ENCODE measurements at places on chromosomes 7 and 10.

GRCh38 chr10:25852364-25852941 is 81.6 kb upstream of the MYO3A start:
- DNase-seq: no peak

- DNase-seq: peak; percentile 9
These were observed 634 bp downstream of the EZH2 start for GRCh38 chr7:148883266-148884048.

GRCh38 chr7:129252128-129252527 is 27.3 kb downstream of the AHCYL2 start:
- peak; percentile 28 for DNase-seq

DNA sequence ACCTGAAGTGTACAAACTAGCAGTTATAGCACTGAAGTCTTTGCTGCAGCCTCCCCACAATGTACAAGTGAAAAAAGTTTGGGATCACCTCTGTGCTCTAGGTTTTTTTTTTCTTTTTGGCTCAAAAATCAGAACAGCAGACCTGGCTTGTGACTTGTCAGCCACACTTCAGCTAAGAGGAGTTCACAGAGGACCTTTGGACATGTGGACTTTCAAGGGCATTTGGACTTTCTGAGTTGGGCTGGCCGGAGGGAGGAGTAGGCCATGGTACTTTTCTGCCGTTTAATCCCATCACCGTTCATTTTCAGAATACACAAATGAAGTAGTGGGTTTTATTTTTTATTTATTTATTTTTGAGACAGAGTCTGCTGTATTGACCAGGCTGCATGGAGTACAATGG is 21.9 kb upstream of the ACSL5 start:
- DNase-seq: no peak

DNA sequence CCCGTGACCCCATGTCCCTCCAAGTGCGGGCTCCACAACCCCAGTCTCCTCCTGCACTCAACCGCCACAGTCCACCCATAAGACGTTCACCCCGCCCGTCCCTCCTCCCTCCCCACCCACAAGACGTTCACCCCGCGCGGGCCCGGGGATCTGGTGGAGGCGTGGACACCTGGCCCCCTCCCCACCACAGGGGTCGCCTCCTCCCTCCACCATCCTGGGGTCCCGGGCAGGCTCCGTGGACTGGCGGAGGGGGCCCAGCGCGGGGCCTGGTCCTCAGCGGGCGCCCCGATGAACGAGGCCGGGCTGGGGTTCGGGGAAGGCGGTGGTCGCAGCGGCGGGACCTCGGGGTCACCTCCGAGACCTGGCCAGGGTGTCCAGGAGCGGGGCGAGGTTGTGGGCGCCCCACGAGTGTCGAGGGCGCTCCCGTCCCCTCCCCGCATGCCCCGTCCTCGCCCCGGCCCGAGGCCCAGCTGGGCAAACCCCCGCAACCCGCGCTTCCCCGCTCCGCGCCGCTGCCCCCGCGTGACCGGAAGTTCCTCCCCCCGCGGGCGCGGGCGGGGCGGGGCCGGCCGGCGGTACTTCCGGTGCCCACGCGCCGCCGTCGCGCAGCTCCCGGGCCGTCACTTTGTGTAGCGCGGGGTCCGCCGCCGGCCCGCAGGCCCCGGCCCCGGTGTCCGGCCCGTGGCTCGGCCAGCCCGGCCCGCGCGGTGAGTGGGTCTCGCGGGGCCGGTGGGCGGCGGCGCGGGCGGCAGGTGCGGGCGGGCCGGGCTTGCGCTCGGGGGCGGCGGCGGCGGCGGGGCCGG is at the start of gene ZNF316:
TSS of gene ZNF316 (plus strand) at position 578 of the 803 bp plus-strand sequence. CDS start 5,092 bp downstream, outside the sequence.
- peak; percentile 36 for DNase-seq

GRCh38 chr7:116854132-116854531 is 8.3 kb upstream of the CAPZA2 start:
- no peak for DNase-seq

- DNase-seq: no peak
These were observed 18.0 kb upstream of the DIP2C start for GRCh38 chr10:707456-707855.

- no peak for DNase-seq
These were observed 1032.5 kb upstream of the LRRN3 start for GRCh38 chr7:110058401-110058800.

- peak; percentile 52 for DNase-seq
These were observed 965 bp upstream of the CAMK1D start for GRCh38 chr10:12348294-12348869.

DNA sequence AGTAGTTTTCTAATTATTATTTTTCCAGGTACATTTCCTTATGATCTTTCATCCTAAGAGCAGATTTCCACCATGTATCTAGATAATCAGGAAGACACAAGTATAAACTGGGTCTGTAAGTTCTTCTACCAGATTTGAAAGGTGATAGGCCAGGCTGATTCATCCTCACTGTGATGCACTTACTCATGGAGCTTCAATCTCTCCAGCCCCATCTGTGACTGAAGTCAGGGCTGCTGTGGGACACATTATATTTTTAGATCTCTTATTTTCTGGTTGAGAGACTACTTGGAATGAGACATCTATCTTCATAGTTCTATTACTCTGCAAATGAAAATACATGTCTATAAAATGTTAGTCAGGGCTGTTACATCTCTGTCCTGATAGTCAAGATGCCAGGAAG is 85.5 kb upstream of the SLC25A13 start:
- no peak for DNase-seq

DNA sequence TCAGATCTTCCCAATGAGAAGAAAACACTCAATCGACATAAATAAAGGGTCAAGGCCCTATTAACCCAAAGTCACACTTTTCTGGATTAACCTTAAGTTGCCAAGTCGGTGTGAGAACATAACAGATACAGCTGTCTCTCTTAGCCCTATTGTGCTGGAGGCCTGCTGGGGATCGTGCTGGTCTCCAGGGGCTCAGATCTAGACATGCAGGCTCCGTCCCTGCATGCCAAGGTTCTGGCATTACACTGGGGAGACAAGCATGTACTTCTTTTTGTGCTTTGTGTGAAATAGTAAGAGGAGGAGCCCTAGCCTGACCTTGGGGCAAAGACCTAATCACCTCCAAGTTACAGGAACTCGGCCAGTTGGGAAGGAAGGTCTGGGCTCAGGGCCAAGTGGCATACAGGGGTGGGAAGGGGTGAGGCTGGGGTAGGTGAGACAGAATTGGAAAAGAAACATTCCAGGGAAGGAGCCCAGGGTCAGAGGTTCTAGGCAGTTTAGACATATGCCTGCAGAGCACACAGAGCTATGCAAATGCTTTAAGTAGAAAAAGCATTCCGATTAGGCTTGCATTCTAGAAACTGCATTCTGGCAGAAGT is 216.4 kb downstream of the HECW1 start:
- no peak for DNase-seq

DNA sequence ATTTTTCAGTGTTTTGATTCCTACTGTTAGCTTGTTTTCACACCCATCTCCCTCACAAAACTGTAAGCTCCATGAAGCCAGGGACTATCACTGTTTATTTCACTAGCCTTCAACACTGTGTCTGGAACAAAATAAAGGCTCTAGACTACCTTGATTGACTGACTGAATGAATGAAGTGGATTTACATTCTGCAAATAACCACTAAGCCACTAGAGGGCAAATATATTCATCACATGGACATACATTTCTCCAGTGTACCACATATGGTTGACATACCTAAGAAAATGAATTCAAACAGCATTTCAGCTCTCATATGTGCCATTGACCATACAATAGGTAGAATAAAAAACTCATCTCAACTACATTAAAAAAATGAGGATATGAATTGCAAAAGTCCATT is 185.9 kb downstream of the RAB11FIP2 start:
- DNase-seq: peak; percentile 9

- no peak for DNase-seq
These were observed 45.6 kb downstream of the FOXL3 start for GRCh38 chr7:335358-336148.

GRCh38 chr7:127628445-127628844 is 10.5 kb upstream of the PAX4 start:
- DNase-seq: peak; percentile 7

- no peak for DNase-seq
These were observed 290.9 kb downstream of the SDK1 start for GRCh38 chr7:3591944-3592343.

DNA sequence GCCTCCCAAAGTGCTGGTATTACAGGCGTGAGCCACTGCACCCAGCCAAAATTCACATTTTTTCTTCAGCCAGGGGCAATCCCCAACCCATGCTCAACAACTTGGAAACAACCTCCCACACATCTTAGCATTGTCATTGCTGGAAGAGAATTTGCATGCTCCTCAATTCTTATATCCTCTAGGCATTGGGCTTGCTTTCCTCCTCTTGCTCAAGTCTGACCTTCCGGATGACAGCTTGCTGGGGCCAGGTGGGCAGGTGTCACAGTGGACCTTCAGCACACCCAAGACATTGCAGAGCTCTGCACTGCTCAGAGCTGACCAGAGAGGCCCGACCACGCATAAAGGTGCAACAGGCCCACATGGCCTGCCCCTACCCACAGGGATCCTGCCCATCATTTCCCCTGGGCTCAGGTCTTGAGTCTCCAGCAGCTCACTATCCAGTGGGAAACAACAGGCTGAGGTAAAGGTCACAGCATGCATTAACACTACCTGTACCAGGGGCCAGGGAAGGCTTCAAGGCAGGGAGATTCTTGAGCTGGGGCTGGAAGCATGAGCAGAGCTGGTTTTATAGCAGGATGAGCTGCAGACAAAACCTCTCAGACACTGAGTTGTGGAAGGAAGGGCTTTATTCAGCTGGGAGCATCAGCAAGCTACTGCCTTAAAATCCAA is 6.8 kb upstream of the GPR15LG start:
- no peak for DNase-seq

DNA sequence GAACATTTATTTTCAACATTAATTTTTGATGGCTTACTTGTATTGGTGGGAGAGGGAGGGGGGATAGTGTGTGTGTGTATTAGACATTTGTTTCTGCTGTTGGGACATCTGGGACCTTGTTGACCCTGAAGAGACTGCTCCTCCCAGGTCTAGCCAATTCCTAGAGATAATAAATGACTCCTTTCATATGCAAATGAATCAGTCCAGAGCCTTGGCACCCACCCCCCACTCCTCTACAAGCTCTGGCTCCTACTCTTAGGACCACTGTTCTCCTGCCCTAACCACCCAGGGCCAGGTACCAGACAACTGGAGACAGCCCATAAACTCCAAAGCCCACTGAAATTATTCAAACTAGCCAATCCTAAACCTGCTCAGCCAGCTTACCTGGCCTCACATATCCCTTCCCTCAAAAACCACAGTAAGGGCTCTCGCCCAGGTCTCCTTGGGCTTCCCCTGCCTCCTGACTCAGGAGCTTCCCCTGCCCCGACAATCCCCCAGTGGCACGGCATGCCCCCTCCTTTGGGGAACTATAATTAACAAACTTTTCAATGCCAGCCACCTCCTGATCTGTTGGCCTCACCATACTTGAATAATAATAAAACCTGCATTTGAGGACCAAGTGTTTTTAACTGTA is 233.3 kb downstream of the ELMO1 start:
- no peak for DNase-seq

GRCh38 chr7:35420656-35421055 is 166.8 kb upstream of the TBX20 start:
- no peak for DNase-seq

DNA sequence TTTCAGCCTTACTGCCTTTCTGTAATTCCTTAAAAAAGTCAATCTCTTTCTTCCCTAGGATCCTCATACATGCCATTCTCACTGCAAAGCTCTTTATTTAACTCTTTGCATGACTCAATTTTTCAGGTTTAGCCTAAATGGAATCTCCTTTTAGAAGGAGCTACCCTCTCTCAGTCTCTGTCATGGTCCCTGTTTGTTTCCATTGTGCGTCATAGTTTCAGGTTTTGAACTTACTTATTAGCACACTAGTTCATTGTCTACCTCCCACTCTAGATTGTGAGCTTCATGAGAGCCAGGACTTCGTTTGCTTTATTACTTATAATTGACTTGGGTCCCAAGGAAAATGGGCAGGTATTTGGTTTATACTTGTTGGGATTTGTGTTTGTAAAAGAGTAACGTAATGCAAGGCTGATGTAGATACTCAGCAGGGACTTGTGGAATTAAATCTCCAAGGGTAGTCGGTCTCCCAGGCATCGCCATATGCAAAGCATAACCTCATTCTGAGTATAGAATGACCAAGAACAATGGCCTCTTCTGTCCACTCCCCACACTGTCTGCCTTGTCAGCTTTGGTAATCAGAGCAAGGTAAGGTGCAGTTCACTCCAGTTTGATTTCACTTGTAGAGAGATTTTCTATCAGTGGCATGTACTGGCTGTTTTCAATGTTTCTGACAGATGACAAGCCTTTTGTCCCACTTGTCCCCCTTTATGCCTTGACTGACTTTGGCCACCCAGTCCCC is 252.0 kb downstream of the SORCS3 start:
- DNase-seq: no peak

DNA sequence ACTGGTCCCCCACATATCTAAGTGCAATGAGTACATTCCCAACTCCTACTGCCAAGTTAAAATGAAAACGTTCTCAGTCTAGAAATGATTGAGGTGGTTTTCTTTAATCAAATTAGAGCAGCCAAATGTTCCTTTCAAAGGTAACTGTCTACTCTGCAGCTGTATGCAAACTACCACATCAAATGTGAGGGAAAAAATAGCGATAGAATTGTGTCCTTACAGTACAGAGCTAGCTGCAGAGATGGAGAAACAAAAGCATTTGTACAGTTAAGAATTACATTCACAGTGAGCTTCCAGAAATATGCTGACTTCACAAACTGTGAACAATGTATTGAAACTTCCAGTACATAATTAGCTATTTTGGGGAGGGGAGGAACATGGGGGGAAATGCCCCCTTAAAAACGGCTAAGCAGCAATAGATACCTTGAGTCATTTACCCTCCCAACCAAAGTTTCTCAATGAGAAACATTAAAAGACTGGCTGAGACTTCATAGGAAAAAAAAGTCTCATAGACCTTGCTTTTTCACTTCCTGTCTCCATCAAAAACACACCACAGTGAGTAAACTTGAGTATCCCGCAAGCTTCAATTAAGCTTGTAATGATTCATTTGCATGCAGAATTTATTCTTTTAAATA is 22.9 kb downstream of the CDK6 start:
- no peak for DNase-seq

DNA sequence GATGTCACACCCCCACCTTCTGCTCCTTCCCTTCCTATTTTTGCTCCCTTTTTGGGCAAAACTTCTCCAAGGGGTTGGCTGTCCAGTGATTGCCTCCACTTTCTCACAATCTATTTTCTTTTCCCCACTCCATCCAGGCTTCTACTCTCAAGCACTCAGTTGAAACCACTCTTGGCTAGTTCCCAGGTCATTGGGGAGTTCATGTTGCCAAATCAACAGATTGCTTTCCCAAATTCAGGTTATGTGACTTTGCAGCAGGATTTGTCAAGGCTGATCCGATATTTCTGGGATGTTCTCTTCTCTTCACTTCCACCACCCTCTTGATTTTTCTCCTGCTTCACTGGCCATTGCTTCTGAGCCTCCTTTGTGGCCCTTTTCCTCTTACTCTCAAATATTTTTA is 258.7 kb upstream of the SLC26A5 start:
- DNase-seq: peak; percentile 97

- no peak for DNase-seq
These were observed 175.0 kb downstream of the PLPP4 start for GRCh38 chr10:120632047-120632446.

DNA sequence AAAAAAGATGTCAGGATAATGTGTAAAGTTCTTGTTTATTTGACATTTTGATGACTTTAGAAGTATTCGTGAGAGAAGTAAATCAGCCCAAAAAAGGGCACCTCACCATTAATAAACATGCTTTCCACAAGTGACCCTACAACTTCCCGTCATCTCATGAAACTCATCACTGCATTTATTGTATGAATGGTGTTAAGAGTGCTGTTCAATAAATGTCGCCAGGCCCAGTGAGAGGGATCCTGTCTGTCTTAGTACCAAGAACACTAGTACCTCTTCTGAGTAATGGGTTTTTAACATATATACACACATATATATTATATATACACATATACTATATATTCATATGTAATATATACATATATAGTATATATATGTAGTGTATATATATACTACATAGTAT is 61.9 kb downstream of the TMEM26 start:
- no peak for DNase-seq

All from cerebellar cortex (tissue), 1 donor.